ENCODE measurements at places on chromosomes 3 and 15.

DNA sequence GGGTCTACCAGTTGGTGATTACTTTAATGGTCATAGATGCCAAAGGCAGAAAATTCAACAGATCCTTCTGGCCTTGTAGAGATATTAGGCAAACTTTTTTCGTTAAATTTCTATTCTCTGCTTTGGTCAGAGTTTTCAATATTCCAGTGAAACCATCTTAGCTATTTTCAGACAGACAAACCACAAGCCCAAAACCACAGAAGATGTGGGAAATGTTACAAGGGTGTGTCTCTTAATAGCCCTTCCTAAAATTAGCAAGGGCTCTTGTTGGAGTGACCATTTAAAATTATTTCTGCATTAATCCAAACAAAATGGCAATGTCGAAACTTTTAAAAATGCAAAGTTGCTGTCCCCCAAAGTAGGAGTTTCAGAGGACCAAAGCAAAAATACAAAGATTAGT lies 102.8 kb downstream of the ARRDC4 start:
- no peak for DNase-seq

- no peak for DNase-seq
Measured at GRCh38 chr15:81882504-81882903, 163.3 kb downstream of the MEX3B start.

DNA sequence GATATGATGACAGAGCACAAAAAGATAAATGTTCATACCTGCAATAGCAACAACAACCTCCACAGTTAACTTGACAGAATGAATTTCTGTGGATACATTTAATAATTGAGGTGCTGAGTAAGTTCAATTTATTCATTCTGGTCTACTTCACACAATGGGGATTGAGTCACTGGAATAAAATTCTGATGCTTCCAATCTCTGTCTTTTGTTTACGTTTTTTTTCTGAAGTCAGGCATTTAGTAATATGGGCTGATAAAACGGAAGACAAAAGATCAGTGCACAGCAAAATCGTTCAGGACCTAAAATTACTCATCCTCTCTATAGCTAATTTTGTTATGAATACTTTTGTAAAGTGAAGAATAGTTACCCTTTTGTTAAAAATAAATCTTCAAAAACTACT lies 565.9 kb upstream of the CCDC54 start:
- DNase-seq = no peak

- peak; percentile 5 for DNase-seq
Measured at GRCh38 chr3:117526470-117527079, 817.0 kb downstream of the TUSC7 start.

DNA sequence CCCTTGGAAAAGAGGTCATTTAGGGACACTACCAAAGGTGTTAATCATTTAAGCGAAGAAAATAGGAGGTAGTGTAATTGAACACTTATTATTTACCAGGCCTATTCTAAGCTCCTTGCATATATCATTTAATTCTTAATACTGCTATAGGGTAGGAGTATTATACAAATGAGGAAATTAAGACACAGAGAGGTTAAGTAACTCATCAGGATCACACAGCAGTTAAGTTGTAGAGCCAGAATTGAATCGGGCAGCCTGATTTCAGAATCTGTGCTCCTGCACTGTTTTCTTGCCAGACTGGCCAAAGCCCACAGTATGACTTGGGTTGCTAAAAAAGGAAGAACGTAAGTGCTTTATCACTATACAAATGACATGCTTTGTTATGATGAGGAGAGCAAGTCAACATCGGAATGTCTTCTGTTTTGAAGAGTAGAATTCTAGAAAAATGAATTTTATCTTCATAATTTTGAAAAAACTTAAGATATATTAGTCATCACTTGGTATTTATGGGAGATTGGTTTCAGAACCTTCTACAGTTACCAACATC lies 31.4 kb downstream of the HPS3 start:
- no peak for DNase-seq

DNA sequence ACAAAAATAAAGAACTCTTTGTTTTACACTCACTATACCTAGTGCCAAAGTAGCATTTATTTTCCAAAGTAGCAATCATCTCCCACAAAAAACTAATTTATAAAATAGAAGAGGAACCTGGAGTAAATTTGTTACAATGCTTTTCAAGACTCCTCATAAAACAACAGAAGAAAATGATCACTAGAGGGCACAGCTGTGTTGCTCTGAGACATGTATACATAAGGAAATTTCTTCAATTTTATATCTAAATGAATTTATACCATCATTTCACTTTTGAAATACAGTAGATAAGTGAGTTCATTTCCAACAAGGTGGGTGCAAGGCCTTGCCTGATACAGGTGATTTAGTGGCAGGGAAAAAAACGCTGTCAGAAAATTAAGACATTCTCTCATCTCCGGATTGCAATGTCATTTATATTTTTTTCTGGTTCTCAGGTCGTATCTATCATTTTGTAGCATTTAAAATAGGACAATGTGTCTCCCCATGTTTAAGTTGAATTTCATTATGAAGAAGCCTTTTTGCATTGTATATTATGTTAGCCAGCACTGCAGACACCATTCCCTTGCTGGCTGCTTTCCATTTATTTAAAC lies 25.3 kb upstream of the ARHGEF26 start:
- no peak for DNase-seq

GRCh38 chr15:48577469-48577868 lies 68.0 kb downstream of the FBN1 start:
- peak; percentile 65 for DNase-seq

DNA sequence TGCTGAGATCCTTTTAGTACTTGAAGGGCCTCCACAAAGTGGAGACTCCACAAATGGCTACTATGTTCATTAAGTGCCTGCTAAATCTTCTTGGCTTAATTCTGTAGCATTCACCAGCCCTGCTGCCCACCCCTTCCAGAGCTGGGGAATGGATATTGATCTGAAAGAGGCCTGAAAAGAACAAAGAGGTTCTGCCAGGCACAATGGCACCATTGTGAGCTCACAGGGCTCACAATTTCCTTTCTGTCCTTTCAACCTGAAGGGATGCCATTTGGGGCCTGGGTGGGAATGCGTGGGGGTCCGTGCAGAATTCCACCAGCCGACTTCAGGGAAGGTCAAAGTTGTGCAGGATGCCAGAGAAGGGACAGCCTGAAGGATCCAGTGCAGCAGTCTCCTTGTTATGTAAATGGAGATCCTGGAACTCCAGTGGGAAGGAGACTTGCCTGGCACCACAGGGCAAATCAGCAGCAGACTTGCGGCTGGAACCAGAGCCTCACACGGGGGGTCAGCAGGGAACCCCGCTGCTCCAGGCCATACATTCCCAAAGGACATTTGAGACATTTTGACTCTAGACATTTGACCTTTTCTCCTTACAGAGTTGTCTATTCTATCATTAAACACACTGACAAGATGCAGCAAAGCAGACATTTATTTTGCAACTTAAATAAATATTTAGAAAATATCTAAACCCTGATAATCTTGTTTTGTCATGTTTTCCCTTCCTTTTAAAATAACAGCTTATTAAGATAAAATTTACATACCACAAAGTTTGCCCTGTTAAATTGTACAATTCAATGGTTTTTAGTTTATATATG lies 21.5 kb upstream of the MORF4L1 start:
- no peak for DNase-seq

DNA sequence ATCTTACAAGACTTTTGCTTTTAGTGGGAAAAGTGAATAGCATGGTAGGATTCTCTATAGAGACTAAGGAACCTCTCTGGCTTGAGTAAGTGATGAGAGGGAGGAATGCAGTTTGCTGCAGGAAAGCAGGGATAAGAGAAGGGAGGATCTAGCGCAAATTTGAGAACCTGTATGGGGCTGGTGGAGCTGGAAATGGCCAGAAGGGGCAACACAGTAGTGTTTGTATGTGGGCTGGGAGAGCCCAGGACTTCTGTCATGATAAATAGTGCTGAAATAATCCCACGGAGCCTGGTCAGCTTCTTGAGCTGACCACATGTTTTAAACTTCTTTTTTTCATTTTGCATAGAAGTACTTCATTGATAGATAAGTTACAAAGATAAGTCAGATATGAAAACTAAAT lies 11.2 kb upstream of the SHC4 start:
- DNase-seq = no peak

GRCh38 chr3:56251343-56251945 lies 216.8 kb downstream of the ERC2 start:
- peak; percentile 38 for DNase-seq
